Cardiac fibroblast (primary cell): ENCODE measurements at places on chromosomes 6 and 20.

DNA sequence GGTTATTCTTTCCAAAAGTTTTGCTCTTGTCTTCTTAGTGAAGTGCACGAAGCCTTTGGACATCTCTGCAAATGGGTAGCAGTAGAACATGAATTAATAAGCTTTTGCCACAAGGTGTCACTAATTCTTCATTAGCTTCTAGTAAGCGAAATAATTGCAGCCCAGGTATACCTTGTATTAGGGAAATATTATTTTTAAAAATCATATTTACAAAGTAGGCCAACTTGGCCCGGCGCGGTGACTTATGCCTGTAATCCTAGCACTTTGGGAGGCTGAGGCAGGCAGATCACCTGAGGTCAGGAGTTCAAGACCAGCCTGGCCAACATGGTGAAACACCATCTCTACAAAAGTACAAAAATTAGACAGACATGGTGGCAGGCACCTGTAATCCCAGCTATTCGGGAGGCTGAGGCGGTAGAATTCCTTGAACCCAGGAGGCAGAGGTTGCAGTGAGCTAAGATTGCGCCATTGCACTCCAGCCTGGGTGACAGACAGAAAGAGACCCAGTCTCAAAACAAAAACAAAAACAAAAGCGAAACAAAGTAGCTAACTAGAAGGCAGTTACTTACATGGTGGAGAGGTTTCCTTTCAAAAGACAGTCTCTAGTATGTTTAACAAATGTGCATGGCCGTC lies 8.8 kb upstream of the RSPH3 start:
- DNase-seq: peak; percentile 50

GRCh38 chr6:41658636-41659035 lies 20.4 kb downstream of the MDFI start:
- no peak for DNase-seq

DNA sequence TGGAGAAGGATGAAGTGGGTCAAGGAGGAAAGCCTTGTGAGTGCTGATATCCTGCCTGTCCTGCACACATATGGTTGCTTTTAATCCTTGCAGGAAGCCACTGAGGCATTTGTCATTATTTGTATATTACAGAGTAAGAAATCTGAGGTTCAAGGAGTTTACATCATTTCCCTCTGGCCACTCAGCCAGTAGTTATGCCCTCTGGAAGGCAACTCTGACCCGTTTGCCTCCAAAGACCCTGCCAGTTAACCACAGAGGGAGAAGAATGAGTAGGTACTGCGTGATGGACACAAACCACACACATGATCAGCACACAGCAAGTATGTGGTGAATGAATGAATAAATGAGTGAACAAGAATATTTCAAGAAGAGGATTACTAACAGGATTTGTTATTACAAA lies 7.9 kb upstream of the FAM210B start:
- no peak for DNase-seq

- no peak for DNase-seq
Observed at GRCh38 chr6:166754218-166755030, 127.4 kb upstream of the RPS6KA2 start.

DNA sequence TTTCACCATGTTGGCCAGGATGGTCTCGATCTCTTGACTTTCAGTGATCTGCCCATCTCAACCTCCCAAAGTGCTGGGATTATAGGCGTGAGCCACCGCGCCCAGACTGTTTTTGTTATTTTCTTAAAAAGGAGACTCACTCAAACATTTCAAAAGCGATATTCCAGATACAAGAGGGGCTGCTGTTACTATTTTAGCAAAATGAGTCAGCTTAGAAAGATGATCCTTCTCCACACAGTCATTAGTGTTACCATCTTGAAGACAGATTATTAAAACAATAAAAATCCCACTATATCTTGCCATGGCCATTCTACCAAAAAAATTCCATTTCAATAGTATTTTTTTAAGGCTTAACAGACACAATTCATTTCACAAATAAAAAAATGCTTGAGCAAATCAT lies 102.8 kb downstream of the PREP start:
- no peak for DNase-seq

DNA sequence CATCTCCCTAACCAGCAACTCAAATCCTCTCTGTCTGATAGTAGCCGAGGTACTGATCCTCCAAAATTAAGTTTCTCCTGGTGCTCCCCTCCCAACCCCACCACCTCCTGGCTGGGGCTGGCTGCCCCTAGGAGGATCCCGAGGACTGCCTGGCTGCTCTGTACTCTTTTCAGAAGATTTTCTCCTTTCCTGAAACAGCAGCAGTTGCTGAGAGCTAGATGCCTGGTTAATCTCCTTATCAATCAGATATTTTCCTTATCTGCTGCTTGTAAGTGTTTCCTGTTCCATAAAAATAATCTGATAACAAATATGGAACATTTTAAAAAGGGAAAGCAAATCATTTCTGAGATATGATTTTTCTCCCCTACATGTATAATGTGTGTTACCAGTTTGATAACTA lies 52.8 kb downstream of the ZMYND8 start:
- no peak for DNase-seq

DNA sequence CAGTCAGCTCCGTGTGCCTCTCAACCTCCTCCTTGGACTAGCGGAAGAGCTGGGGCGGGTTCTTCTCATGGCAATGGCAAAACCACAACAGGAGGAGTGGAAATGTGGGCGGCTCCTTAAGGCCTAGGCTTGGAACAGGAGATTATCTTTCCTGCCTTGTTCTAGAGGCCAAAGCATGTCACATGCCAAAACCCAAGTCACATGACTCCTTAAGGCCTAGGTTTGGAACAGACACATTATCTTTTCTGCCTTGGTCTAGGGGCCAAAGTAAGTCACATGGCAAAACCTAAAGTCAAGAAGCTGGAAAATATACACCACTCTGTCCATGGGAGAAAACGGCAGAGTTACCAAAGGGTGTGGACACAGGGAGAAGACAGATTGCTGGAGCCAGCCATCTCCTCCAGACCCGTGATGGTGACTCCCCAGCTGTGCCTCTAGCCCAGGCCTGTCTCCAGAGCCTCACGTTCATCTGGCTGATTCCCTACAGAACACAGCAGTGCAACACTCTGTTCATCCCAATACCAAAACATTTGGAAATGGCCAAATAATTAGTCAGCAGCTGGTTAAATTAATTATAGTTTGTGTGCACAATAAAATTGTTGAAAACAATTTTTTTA lies 34.2 kb downstream of the ANKRD60 start:
- DNase-seq: peak; percentile 37
